ENCODE measurements at places on chromosomes 6 and 20.

DNA sequence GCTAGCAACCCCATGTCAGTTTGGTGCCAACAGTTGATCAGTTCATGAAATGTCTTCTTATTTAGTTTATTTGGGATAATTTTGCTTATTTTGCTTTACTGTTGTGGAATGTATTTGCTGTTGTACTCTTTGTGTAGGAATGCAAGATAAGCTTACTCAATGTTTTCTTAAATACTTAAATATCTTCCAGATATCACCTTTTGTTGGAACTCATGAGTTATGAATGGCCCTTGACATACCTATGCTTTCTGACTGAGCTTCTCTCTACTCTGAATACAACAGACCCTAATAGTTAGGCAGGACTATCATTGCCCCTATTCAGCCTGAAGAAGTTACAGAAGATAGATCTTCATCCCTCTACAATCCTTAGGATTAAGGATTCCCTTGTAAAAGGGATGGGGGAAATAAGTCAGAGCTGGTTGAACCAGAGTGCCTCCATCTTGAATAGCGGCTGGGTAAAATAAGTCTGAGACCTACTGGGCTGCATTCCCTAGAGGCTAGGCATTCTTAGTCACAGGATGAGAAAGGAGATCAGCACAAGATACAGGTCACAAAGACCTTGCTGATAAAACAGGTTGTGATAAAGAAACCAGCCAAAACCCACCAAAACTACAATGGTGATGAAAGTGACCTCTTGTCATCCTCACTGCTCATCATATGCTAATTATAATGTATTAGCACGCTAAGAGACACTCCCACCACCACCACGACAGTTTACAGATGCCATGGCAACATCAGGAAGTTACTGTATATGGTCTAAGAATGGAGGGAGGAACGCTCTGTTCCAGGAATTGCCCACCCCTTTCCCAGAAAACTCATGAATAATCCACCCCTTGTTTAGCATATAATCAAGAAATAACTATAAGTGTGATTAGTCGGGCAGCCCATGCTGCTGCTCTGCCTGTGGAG lies 196.9 kb downstream of the AKAP7 start:
- no peak for DNase-seq

GRCh38 chr6:5084781-5085647 lies at the start of gene PPP1R3G:
PPP1R3G (plus strand) TSS chr6:5085341; CDS start chr6:5085486, 145 bp downstream.
- no peak for DNase-seq

GRCh38 chr20:58001381-58001780 lies 227.1 kb downstream of the ANKRD60 start:
- DNase-seq: no peak

- DNase-seq: no peak
Observed at GRCh38 chr6:42423244-42423643, 28.5 kb downstream of the TRERF1 start.

DNA sequence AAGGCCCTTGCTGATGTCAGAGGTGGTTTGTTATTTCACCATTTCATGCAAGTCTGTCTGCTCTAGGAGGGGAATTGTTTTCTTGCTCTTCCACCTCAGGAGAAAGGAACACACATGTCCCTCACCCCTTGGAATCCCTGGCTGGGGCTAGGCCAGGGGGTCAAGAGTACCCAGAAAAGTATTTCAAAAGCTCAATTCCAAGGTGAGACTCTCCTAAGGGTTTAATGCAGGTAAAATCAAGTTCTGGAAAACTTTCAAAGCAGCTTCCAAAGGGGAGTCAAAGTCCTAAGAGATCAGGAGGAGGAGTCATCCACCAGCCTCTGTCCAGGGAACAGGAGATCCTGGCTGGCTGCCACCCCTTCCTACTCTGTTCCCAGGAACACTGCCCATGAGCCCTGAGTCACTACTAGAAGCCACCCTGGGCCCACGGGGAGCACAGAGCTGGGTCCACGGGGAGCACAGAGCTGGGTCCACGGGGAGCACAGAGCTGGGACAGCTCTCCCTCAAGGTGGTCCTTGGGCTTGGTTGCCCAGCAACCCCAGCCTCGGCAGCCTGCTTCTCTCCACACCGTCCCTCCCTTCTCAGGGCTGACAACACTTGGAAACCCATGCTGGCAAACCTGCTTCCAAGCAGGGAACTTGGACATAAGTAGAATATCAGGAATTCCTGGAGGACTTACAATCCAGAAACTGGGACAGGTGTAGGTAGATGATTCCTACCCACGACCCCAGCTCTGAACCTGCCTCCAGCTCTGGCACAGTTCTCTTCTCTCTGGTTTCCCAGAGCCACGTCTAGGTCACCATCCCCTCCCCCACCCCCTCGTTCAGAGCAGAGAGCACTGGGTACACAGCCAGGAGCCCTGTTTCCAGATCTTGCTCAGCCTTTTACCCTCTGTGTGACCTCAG lies 35.3 kb upstream of the CDKN1A start:
- DNase-seq: no peak

- DNase-seq: no peak
Observed at GRCh38 chr6:5905431-5906339, 101.0 kb downstream of the NRN1 start.

DNA sequence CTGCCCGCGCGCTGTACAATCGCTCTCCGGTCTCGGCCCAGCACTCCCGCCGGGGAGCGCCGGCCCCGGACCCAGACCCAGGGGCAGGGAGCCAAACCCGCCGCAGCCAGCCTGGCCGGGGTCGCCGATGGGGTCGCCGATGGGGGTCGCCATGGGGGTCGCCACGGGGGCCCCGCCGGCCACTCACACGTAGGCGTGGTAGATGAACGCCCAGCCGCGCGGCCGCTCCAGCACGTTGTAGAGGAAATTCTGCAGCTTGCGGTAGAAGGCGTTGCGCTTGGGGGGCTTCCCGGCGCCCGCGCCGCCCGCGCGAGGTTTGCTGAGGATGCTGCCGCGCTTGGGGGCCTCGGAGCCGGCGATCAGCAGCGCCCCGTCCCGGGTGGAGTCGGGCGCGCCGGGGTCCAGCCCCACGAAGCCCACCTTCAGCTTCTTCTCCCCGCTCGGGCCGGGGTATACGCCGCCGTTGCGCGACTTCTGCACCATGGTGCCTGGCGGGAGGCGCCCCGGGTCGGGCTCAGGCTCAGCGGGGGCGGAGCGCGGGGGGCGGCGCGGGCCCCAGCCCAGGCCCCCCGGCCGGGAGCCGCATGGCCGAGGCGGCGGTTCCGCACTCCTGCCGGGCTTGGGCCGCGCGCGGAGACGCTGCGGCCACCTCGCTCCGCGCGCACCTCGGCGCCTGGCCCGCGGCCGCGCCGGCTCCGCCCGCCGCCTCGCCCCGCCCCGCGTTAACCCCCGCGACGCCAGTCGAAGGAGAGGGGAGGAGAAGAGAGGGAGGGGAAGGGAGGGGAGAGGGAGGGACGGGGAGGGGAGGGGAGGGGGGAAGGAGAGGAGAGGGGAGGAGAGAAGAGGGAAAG lies at the start of gene KCNQ2:
Gene KCNQ2, minus strand, starts transcription at position 675 of the 851 bp plus-strand sequence. Its CDS starts 192 bp downstream, at position 483.
- DNase-seq: no peak

- no peak for DNase-seq
Observed at GRCh38 chr6:20069021-20069522, 143.2 kb downstream of the MBOAT1 start.

DNA sequence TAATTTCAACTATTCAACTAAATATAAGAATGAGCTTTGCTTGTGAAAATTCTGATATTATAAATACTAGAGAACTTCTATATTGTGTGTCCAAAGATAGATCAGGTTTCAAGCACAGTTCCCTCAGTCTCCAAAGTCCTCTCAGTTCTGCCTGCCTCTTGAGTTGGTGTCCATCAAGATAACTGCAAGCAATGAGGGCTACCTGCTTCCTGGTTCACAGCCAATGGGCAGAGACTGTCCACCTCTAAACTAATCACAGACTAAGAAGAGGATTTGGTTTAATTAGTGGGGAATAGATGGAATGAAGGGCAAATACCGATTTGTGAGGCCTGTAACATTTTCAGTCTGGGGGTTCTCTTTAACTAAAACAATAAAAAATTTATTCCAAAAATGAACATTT lies 41.3 kb upstream of the LOC128125822 start:
- no peak for DNase-seq

DNA sequence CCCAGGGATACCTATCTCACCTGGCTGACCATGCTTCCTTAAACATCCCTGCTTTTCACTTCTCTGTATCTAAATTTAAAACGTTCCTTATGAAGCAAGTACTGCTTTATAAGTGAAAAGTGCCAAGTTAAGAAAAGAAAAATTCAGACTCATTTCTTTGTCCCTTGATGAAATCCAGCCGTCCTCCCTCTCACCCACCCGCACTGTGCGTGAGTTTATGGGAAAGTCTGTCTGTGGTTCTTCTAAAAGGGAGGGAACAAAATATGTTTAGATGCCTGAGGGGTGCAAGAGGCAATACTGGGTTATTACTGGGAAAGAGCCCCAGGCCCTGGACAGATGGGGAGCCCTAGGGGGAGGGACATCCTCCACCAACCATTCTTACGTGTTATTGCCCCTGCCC lies 31.2 kb downstream of the SPDEF start:
- DNase-seq: no peak
